Kidney epithelial cell (primary cell): ENCODE measurements at places on chromosomes 2 and 18. TPM values are rescaled to one million over a fixed set of nuclear protein-coding genes. Genes with fewer than 3 reads are reported as not detected.

GRCh38 chr2:217709478-217710210 lies 293.2 kb downstream of the TNS1 start:
- DNase-seq: no peak

- DNase-seq: no peak
Measured at GRCh38 chr18:48659188-48660009, 120.6 kb downstream of the CTIF start.

DNA sequence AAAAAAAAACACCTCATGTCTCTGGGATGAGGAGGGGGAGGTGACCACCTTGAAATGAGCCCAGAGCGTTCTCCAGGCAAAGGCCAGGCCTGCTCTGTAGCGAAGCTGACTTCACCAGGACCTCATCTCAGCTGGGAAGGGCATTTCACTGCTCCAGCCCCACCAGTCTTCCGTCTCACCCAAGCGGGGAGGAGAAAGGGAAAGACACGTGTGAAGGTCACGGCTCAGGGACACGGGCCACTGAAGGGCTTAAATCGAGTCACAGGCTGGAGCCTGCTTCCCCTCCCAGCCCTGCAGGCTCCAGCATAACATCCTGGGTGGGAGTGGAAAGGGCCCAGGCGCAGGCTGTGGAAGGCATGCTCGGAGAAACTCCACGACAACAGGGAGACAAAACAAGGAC lies 18.1 kb downstream of the THAP4 start:
- no peak for DNase-seq

- no peak for DNase-seq
Measured at GRCh38 chr2:53960476-53960875, 10.3 kb downstream of the PSME4 start.

- DNase-seq: no peak
Measured at GRCh38 chr2:219542931-219543595, 546 bp downstream of the CHPF start.

DNA sequence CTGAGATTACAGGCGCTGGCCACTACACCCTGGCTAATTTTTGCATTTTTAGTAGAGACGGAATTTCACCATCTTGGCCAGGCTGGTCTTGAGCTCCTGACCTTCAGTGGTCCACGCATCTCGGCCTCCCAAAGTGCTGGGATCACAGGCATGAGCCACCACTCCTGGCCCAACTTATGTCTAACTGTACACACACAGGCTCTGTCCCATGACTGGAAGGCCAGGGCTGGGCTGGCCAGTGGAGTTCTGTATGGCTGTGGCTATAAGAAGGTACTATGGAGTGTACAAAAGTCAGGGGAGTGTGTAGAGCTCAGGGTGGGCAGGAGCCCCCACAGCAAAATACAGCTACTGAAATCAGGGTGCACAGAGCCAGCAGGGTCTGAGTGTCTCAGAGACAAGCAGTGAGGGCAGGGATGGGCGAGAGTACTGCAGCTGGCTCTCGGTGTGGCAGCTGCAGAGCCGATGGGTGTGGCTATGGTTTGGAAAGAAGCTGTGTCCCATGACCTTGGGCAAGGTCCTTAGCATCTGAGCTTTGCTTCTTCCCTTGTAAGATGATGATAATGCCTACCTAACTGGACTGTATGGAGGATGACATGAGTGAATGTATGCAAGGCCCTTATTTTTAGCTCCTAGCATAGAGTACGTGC lies 10.4 kb upstream of the MSGN1 start:
- DNase-seq: no peak

GRCh38 chr18:396251-396555 lies 104.3 kb downstream of the COLEC12 start:
- DNase-seq: no peak

GRCh38 chr18:13288509-13289133 lies 70.1 kb downstream of the LDLRAD4 start:
- no peak for DNase-seq

GRCh38 chr2:127622561-127623387 lies 23.2 kb upstream of the GPR17 start:
- DNase-seq: no peak

GRCh38 chr18:24474406-24474805 lies 14.0 kb downstream of the HRH4 start:
- DNase-seq: no peak

DNA sequence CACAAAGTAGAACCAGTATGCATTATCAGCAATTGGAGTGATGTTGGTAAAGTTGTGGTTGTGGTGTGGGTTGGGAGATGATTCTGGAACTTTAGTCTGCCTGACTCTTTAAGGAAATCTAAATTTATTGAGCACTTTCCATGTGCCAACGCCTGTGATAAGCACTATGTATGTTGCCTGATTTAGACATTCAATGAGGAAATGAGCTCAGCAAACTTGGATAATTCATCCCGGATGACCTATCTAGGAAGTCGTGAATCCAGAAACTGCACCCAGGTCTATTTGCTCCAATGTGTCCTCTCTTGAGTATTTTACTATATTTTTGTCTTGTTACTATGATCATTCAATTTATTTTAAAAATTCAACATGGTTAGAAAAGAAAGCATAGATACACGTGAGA lies 400.8 kb upstream of the MMADHC start:
- DNase-seq: no peak

DNA sequence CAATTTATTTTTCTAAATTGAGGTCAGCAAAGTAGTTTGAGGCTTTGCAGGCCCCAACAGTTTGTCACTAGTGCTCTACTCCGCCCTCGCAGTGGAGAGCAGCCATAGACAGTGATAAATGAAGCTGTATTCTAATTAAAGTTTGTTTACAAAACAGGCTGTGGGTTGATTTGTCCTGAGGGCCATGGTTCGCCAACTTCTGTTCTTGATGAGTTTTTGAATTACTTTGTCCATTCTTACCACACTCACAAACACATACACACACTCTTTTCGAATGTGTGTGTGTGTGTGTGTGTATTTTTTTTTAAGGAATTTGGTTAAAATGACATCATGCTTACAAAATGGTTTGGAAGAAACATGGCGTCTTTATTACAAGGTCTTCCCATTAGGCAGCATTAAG lies 68.6 kb downstream of the MTCL1 start:
- no peak for DNase-seq

DNA sequence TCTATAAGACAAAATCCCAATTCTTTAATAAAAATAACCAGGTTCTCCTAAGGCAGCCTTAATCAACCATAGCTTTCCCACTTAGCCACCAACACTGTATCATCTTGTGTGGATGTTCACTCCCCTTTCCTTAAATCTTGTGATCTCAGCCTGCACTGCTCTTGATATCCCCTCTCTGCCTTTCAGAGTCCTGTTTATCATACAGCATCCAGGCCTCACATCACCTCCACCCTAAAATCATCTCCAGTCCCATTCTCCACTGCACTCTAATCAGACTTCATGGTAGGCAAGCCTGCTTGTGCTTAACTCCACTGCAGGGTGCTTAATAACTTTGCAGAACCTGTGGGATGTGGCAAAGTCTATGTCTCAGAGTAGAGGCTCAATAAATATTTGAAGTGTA lies 18.8 kb downstream of the ARHGAP15 start:
- no peak for DNase-seq

DNA sequence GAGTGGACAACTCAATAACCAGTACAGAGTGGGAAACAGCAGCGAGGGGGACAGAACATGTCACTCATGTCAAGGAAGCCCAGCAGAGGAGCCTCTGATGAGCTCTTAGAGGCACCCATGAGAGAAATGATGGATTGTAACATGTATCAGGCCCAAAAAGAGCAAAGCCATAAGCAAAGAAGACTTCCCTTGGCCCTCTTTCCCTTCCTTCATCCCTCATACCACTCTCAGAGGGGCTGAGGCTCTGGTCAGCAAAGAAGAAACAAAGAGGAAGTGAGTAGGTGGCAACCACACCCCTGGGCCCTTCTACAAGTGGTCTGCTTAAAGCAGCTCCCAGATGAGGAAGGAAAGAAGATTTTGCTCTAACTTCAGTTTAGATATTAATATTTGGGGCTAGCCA lies 112.8 kb downstream of the CDC42EP3 start:
- no peak for DNase-seq

- DNase-seq: peak; percentile 16
Measured at GRCh38 chr2:190088917-190089316, 26.4 kb upstream of the MSTN start.

DNA sequence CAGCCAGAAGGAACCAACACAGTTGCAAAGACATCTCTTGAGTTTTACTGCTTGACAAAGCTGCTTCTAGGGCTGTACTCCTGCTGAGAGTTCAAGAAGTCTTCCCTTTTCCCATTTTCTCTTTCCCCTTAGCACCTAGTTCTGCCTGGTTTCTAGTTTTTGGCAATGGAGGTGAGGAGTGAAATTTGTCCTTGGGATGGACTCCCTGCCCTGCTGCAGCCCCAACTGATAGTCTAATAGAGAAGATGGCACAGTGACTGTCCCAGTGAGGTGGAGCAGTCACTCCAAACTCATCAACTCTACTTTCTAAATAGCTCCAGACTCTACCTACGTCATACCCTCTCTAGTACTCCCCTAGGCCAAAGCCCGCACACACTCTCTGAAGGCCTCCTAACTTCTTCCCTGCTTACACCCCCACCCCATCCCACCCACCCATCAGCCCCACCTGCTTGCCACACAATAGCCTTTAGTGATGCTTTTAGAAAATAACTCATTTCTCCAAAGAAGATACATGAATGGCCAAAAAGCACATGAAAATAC lies 164.4 kb downstream of the DDX1 start:
- DNase-seq: no peak

DNA sequence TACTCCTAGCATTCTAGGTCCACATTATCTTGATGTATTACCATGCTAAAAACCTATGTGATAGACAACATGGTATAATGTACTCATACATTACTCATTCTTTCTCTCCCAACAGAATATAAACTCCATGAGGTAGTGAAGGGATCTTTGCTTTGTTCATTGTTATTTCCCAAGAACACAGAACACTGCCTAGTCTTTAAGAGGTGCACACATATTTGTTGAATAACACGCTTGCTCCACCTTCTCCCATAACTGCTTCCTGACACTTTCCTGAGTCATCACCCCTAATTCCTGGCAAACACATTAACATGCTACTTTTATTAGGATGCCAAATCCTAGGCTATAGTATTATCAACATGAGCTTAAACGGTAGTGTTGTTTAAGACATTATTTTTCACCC lies 41.3 kb downstream of the REV1 start:
- DNase-seq: peak; percentile 43

DNA sequence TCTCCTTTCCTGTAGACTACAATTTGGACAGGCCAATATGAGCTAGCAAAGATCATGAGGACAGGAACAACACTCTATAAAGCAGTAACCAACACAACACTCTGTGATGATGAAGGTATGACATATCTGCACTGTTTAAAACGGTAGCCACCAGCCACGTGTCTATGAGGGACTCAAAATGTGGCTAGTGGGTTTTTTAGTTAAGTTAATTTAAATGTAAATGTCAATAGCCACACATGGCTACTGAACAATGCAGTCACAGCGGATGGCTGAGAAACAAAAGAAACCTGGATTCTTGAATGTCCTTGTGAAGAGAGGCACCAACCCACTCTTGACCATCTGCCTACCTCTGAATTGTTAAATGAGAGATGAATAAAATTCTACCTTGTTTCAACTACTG lies 33.9 kb downstream of the FANCL start:
- DNase-seq: no peak

GRCh38 chr18:683531-683930 lies 26.1 kb downstream of the TYMS start:
- no peak for DNase-seq

- DNase-seq: peak; percentile 81
Measured at GRCh38 chr2:232901736-232902578, 31.9 kb downstream of the SNORC start.

DNA sequence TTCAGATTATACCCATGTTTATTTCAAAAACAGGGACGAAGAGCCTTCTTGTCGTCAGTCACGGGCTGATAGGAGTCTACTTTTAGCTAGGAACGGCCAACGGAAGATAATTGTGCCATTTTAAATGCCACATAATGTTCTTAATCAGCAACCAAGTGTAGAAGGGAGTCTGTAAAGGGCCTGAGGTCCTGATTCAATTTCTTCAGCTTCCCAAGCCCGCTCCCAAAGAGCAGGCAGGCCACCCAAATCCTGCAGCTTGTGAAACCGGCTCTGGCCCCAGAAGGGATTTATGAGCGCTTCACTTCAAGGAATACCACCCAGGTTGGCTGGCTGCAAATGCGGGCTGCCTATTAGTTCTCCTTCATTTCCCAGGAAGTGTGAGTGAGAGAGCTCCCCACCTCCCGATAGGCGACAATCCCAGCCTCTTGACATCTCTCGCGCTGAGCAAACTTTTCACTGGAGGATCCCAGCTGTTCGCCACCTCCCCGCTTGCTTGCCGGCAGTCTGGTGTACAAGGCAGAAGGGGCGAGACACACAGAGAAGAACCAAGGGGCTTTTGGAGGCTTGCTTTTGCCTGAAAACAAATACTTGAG lies 272.9 kb downstream of the CDH20 start:
- no peak for DNase-seq

DNA sequence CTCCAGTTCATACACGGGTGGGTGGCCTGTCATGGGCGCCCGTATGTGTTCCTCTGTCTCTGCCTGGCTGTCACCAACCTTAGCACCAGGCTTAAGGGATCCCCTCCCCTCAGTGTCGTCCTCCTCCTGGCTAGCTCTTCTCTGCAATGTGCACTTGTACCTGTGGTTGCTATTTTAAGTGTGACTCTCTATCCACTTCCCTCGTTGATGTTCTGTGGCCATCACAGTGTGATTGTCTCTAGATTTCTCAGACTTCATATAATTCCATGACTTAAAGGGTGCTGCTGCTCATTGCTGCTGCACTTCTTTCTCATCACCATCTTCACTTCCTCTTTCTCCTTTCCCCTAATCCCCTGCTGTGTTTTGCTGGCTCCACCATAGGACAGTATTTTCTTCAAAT lies 143.4 kb downstream of the EML6 start:
- DNase-seq: no peak

- no peak for DNase-seq
Measured at GRCh38 chr2:230797515-230798495, 66.9 kb upstream of the ITM2C start.

- DNase-seq: peak; percentile 70
Measured at GRCh38 chr18:34121200-34121721, 103.5 kb downstream of the NOL4 start.

- no peak for DNase-seq
Measured at GRCh38 chr2:44844651-44845270, 96.7 kb upstream of the SIX3 start.

DNA sequence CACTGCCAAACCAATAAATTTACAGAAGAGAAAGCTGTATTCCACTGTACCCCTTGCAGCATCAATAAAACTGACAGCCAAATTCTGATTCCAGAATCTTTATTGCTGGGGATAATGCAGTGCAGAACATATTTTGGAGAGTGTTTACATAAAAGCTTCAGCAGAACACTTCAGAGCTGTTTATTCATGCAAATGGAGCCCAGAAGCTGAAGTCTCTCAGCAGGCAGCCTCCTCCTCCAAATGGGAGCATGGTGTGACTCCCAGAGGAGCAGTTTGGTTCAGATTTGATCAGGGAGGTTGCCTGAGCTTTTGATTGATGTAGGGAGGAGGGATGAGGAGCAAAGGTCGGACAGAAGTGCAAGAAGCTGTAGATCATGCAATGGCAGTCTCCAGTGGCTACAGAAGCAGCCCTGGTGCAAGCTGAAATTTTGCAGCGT lies 22.4 kb downstream of the LHCGR start:
- DNase-seq: no peak

The CIB4 gene
- not detected in 2 replicates for total RNA-seq

The TFCP2L1 gene
- 4.5 and 5.9 TPM in 2 replicates for total RNA-seq

The UGT1A3 gene
- total RNA-seq: not detected in 2 replicates

The FSIP2 gene
- total RNA-seq: 0.75 and 0.96 TPM in 2 replicates

The IL36RN gene
- total RNA-seq: 0.04 and 0.34 TPM in 2 replicates

The NAT8 gene
- not detected in 2 replicates for total RNA-seq

The KRTCAP3 gene
- total RNA-seq: 8.1 and 10.0 TPM in 2 replicates

The PDE11A gene
- 0.13 and 0.21 TPM in 2 replicates for total RNA-seq

The STAT4 gene
- total RNA-seq: 0.46 and 1.1 TPM in 2 replicates
